ENCODE measurements at places on chromosomes 6 and 20.

DNA sequence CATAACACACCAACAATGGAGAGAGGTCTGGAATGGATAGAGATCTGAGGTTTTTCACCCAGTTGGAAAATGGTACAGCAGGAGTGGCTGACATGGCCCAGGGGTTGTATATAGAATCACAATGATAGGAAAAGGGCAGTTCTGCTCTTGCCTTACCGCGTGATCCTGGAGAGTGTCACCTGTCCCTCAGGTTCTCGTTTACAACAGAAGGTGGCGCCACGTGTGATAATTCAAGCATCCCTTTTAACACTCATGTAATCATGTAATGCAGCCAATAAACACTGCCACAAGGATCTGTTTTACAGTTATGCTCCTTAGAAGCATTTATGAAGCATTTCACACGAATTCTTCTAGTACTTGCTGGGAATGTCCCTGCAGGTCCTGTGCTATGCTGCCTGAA, 12.9 kb upstream of the WFDC2 start:
- peak; percentile 33 for DNase-seq

DNA sequence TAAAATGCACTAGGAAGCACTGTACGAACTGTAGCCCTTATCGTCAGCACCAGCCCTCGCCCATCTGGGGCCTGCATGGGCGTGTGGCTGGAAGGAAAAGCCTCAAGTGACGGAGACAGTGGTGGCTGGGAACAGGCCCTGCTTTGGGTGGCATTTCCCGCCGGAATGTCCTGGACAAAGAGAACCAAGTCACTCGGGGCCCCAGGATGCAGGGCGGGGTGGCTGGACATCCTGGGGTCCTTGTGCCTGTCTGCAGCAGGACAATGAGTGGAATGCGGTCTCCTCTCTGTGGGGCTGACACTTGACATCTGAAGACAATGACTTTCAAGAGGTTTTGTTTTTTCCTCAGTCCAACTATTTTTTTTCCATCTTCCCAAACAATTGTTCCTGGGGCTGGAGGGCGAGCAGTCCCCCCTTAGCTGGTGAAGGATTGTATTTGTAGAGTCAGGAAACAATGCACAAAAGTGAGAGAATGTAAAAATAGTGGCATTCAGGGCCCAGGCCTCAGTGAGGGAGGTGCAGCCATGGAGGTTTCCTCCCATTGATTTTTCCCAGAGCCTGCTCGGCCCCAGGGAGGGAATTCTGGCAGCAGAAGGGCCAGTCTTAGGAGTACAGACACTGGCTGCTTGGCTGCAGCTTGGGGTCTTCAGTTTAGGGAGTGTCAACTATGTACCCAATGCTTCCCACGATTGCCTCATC, 64.4 kb downstream of the PREX1 start:
- DNase-seq, result no peak

GRCh38 chr6:166905013-166905412, 51.3 kb downstream of the RNASET2 start:
- no peak for DNase-seq

DNA sequence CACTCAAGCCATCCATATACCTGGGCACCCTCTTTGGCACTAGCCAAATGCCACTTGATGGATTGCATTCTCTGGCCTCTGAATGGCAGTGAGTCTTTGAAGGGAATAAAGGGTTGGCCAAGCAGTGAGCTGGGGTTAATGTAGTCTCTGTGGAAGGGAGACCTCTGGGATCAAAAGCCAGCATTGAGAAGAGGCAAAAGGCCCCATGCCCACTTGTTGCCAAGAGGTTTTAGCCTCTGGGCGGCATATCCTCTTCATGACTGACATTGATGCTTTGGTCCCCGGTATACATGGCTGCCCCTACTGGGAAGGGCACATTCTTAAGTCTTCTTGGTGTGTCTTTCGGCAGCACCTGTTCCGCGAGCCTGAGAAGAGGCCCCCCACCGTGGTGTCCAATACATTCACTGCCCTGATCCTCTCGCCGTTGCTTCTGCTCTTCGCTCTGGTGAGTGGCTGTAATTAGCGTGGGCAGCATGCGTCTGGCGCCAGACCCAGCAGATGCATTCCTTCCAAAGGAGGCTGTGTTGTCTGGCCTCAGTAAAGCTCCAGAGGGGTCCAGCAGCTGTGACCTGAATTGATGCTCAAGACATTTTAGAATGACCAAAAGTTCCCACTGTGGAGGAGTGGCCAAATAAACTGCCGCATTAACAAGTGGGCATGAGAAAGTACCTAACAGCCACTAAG, 29.5 kb downstream of the GHRH start:
- DNase-seq, result no peak

DNA sequence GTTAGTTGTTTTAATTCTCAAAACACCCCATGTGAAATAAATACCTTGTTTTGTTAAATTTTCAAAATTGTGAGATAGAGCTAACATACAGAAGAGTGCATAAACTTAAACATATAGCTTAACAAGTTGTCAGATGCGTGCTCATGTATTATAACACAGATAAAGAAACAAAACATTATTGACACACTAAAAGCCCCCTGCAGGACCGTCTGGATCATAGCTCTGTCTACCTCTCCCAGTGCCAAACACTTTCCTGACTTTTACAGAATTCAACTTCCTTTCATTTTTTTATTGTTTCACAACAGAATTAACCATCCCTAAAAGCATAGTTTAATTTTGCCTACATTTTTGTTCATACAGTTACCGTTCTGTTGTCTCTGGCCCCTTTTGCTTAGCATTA, 17.8 kb upstream of the FRK start:
- no peak for DNase-seq

- peak; percentile 86 for DNase-seq
These were observed 76.3 kb downstream of the MTFR2 start for GRCh38 chr6:136173519-136174507.

- no peak for DNase-seq
These were observed 214.3 kb downstream of the OGFRL1 start for GRCh38 chr6:71502956-71503355.

DNA sequence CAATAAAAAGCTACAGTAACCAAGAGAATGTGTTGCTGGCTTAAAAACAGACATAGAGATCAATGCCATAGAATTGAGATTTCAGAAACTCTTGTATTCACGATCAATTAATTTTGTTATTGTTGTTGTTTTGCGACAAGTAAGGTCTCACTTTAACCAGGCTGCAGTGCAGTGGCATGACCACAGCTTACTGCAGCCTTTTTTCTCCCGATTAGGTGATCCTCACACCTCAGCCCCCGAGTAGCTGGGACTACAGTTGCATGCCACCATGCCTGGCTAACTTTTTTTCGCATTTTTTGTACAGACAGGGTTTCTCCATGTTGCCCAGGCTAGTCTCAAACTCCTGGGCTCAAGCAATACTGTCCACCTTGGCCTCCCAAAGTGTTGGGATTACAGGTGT, 42.2 kb downstream of the RANBP9 start:
- no peak for DNase-seq

DNA sequence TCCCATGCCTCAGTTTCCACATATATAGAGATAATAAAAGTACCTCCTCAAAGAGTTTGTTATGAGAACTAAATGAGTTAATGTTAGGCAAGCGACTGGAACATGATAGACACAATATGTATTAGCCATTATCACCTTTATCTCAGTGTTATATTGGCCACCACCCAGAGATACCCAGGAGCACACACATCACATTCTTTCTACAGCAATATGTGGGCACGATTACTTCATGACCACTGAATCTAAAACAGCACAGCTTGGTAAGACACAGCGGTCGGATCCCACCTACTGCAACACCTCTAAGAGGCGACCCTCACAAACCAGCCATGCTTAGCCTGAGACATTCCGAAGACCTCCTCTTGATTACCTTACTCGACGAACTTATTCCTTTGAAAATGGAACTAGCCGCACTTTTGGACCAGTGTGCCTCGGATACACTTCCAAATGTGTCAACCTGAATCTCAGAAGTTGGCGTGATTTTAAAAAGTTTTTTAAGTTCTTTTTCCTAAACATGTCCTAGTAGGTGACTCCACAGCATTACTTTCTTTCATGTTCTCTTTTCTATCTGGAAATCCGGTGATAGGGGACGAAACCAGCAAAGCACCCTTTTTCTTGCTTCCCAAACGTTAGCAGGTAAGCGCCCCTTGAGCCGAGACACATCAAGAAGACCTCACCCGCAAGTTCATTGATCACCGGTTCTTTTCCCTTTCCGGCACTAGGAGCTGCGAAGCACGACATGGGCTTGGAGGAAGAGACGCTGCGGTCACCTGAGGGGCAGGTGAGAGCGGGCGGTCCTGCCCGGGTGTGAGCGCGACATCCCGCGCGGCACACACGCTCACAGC, 923 bp downstream of the GMDS start:
- no peak for DNase-seq

DNA sequence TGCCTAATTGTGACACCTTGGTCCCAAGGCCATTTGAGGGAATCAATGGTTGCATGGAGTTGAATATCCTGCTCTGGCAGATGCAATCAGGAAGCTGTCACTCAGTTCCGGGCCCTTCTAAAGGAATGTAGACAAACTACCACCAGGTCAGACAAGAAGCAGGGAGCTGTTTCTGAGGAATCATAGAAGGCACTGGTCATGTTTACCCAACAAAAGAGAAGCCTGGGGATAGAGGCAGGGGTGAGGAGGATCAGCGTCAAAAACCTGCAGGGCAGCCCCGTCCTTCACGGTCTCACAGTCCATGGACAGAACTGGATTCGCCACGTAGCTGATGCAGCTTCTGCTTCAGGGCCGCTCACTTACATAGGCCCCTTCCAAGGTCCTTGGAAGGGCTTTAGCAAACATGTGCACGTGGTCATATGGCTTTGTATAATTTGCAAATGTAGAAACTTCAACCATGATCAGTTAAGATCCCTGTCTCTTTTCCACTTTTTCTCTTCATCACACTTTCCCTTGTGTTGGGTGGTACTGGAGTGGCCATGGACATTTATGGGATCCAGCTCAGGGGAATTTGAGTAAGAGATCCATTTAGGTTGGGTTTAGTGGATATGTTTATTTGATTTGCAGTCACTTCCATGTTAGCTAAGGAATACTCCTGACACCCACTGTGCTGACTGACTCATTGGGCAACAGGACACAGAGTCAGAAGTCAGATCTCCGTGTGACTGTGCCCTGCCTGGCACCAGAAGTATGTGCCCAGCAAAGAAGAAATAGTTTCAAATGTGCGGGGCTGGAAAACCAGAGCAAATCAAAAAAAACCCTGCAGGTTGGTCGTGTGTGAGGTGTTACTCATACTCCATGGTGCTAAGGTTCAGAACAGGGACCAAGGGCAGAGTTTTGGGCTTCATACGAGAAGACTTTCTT, 60.0 kb upstream of the ZFAND3 start:
- DNase-seq, result no peak

- peak; percentile 24 for DNase-seq
These were observed 411 bp downstream of the DSN1 start for GRCh38 chr20:36773107-36773596.

DNA sequence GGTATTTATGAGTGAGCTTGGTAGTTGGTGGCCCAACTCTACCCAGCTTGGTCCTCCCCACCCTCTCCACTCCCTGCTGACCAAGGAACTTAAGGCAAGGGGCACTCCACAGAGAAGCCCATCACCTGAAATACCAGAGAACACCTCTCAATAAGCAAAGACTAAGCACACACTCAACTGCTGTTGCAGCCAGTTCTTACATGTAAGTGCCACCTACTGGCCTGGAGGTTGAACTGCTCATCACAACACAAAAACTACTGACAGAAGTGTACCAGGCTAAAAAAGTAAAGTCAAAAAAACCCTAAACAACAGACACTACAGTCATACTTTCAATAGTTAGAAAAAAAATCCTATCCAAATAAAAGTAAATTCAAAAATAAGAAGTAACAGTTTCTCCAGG, 146.2 kb downstream of the FAM83B start:
- peak; percentile 54 for DNase-seq

DNA sequence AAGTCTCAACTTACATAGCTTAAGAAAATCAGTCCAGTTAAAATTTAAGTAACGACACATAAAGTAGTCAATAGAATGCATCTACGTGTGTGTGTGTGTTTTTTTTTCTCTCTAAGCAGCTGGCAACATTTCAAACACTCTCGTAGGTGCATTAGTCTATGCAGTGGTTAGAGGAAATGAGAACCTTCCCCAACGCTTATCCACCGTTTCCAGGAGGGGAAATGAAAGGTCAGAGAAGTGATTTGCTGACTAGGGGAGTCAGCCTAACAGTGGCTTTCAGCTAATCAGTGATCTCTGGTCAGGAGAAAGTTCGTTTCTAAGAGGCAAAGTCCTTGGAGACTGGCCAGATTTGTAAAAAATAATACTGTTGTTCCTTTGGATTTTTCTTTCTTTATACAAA, 806.6 kb downstream of the C6orf118 start:
- no peak for DNase-seq

DNA sequence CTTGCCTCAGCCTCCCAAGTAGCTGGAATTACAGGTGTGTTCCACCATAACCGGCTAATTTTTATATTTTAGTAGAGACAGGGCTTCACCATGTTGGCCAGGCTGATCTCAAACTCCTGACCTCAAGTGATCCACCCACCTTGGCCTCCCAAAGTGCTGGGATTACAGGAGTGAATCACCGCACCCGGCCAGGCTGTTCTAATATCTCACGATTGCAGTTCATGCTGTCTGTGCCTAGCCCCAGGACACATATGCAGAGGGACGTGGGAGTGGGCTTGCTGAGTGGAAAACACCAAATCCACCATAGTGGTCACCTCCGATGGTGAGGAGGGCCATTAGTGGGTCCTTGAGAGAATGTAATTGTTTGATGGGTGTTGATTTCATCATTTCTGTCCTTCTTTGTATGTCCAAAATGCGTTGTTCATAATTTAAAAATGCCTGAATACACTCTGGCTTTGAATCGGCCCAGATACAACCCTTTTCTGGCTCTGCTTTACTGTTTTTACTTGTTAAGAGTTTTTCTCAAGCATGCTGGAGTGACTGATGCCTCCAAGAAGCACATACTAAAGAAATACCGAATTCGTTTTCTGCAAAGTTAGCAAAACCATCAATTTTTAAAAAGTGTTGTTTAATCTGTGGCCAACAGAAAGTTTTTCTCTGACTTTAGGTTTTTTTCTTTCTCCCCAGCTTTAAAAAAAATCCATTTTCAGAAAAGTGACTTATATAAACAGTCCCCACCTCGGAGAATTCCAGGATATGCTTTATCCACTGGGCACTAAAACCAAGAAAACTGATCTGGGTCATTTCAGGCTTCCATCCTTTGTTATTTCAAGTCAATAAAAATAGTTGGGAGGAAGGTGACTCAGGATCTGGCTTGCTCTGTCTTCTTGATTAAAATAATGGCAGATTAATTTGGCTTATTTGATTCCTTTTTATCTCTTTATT, 18.8 kb upstream of the RALGAPA2 start:
- no peak for DNase-seq
